ENCODE measurements at places on chromosomes 12 and 14. TPM values are rescaled to one million over a fixed set of nuclear protein-coding genes. Genes with fewer than 3 reads are reported as not detected.

DNA sequence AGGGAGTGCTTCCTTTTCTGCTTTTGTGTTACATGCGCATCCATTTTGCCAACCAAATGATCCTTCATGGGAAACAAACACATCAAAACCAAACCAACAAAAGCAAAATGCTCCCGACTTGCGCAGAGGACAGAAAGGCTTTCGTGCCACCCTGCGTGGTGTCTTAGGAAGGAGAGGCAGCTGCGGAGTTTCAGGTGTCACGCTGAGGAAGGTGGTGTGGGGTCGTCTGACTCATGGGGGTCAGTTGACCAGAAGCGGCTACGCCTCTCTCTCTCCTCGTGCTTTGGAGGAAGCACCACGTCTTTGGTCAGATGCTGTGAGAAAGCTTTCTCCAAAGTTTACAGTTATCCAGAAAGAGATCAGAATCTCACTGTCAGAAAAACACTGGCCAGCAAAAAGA is 7.9 kb downstream of the EMP1 start:
- H3K4me1 ChIP-seq, result peaks cover 97% of the 10 kb centered on the region
- H3K27ac ChIP-seq, result peak overlapping the region; percentile 97
- peaks cover 5% of the 10 kb centered on the region for H3K36me3 ChIP-seq
- peak; percentile 75 for DNase-seq

GRCh38 chr14:102805371-102805891 is 28.2 kb downstream of the TRAF3 start:
- DNase-seq, result no peak
- no peaks in the 10 kb centered on the region for H3K27me3 ChIP-seq
- H3K4me3 ChIP-seq, result no peak overlapping the region
- H3K27ac ChIP-seq, result no peak overlapping the region

- H3K4me1 ChIP-seq, result no peaks in the 10 kb centered on the region
- no peak overlapping the region for H3K27ac ChIP-seq
- H3K36me3 ChIP-seq, result no peaks in the 10 kb centered on the region
These were observed 215.7 kb downstream of the CPNE8 start for GRCh38 chr12:38689704-38690103.

DNA sequence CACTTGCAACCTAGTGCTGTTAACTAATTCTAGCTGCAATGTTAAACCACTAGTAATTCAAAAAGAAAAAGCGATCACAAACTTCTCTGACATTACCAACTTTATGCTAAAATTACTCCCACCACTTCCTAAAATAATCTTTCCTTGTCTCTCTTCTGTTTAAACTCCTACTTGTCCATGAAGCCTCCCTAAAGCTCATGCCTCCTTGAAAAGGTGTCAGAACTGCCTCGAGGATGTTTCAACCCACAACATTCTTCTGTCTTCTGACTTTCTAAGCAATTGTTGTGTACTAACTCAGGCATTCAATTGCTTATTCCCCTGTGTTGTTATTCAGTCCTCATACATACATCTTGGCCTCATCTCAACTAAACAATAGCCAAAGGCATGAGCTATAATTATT is 5.9 kb downstream of the GNPTAB start:
- no peak overlapping the region for H3K27ac ChIP-seq
- peaks cover 5% of the 10 kb centered on the region for H3K4me1 ChIP-seq
- no peak overlapping the region for H3K4me3 ChIP-seq
- no peak for DNase-seq
- no peaks in the 10 kb centered on the region for H3K27me3 ChIP-seq

The ANO2 gene
- 51.6 TPM for total RNA-seq

The PRR4 gene
- total RNA-seq, result 2.8 TPM

- H3K36me3 ChIP-seq, result no peaks in the 10 kb centered on the region
- no peak overlapping the region for H3K4me3 ChIP-seq
- H3K4me1 ChIP-seq, result peaks cover 36% of the 10 kb centered on the region
- H3K27me3 ChIP-seq, result no peaks in the 10 kb centered on the region
- peak; percentile 61 for DNase-seq
- no peak overlapping the region for H3K27ac ChIP-seq
These were observed 5.8 kb downstream of the WSB2 start for GRCh38 chr12:118055144-118055557.

The TAC3 gene
- not detected for total RNA-seq

- no peaks in the 10 kb centered on the region for H3K36me3 ChIP-seq
- DNase-seq, result no peak
- no peak overlapping the region for H3K27ac ChIP-seq
- no peaks in the 10 kb centered on the region for H3K4me1 ChIP-seq
These were observed 326.1 kb downstream of the FSCB start for GRCh38 chr14:44180975-44181374.

GRCh38 chr12:42255221-42255865 is 17.3 kb upstream of the YAF2 start:
- no peak for DNase-seq
- H3K36me3 ChIP-seq, result no peaks in the 10 kb centered on the region
- H3K27me3 ChIP-seq, result no peaks in the 10 kb centered on the region
- no peak overlapping the region for H3K4me3 ChIP-seq
- H3K27ac ChIP-seq, result no peak overlapping the region

GRCh38 chr14:73724696-73725095 is 10.5 kb upstream of the PNMA1 start:
- H3K4me3 ChIP-seq, result no peak overlapping the region
- peak overlapping the region; percentile 98 for H3K27ac ChIP-seq
- DNase-seq, result no peak
- peaks cover 46% of the 10 kb centered on the region for H3K36me3 ChIP-seq
- no peaks in the 10 kb centered on the region for H3K27me3 ChIP-seq

The ZDHHC22 gene
- 0.24 TPM for total RNA-seq

- no peak overlapping the region for H3K27ac ChIP-seq
- DNase-seq, result peak; percentile 47
- peaks cover 8% of the 10 kb centered on the region for H3K4me1 ChIP-seq
- no peak overlapping the region for H3K4me3 ChIP-seq
- H3K36me3 ChIP-seq, result peaks cover 3% of the 10 kb centered on the region
- no peaks in the 10 kb centered on the region for H3K27me3 ChIP-seq
These were observed 73.4 kb downstream of the MNAT1 start for GRCh38 chr14:60807971-60808370.

The AQP5 gene
- total RNA-seq, result 0.67 TPM

DNA sequence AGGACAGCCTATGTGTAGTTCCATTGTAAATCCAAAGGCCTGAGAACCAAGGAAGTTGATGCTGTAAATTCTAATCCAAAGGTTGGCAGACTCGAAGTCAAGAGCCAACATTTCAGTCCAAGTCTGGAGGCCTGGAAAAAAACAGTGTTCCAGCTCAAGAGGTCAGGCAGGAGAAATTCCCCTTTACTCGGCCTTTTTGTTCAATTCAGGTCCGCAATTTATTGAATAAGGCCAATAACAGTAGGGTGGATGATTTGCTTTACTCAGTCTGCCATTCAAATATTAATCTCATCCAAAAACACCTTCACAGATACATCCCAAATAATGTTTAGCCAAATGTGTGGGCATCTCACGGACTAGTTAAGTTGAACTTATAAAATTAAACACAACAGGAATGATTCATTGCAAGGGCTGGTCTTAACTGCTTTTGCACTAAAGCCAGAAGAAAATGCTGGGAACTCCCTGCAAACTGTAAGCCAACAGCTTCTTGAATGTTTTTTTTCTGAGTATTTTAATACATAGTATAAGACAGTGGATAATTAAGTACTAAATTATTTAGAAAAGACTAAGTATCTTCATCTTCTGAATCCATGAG is 197.4 kb upstream of the GARIN6 start:
- H3K4me3 ChIP-seq, result no peak overlapping the region
- H3K36me3 ChIP-seq, result no peaks in the 10 kb centered on the region
- no peak overlapping the region for H3K27ac ChIP-seq
- DNase-seq, result no peak

DNA sequence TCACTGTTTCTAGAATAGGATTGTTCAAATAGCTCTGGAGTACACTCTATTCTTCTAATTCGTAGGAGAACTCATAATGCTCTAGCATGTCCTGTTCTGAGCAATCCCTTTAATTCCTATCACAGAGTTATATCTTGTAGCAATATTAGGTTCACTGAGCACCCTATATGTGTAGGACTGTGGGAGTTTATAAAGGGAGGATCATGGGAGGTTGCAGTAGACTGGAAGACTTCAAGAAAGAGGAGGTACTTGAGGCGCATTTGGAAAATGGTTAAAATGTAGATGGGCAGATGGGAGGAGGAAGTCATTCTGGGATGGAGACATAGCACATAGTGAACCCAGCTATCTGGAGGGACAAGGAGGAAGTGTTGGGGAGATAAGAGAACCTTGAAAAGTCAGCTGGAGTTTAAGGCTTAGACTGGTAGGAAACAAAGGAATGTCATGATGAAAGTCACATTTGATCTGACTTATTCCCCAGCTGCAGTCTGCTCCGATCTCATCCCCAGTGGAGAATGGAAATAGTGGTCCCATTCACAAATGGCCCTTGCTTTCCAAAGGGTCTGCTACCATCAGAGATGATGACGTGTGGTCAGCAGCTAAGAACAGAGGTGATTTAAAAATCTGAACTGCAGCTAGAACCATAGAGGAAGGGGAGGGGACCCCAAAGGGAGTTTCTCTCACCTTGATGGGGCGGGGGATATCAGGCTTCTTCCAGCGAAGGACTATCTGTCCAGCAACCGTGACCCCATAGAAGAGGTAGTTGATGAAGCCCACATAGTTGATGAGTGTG is 10.1 kb upstream of the CEBPE start:
- no peaks in the 10 kb centered on the region for H3K27me3 ChIP-seq
- H3K4me1 ChIP-seq, result peaks cover 29% of the 10 kb centered on the region
- no peak for DNase-seq
- H3K36me3 ChIP-seq, result no peaks in the 10 kb centered on the region

DNA sequence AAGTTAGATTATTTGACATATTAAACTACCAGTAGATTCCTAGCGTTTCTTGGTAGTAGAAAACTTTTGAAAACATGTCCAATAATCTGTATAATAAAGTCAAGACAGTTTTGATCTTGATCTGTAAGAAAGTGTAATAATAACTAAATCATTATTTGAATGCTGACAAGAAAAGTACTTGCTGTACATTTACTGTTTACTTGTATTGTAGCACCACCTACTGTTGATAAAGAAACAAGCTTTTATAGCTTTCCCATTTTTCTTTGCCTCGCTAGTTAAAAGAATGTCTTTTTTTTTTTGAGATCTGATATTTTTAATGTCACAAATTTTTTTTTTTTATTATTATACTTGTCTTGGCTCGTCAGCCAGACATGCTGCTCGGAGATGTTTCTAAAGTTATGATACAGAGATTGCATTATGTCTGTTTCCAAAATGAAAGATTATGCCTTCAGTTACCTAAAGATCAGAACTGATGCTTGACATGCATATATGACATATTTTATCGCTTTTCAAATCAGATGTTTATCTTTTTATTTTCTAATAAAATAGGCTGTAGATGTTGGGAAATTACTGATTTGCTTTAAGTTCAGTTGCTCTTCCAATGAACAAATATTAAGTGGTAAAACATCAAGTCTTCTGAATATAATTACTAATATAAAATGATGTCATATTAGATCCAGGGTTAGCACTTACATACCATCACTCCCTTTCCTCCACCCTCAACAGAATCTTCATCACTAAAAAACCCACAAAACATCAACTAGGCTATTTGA is 140.5 kb downstream of the AKAP6 start:
- peak; percentile 62 for DNase-seq
- H3K4me3 ChIP-seq, result no peak overlapping the region
- H3K36me3 ChIP-seq, result no peaks in the 10 kb centered on the region
- no peak overlapping the region for H3K27ac ChIP-seq
- H3K27me3 ChIP-seq, result no peaks in the 10 kb centered on the region

The ADGRD1 gene
- total RNA-seq, result not detected

The COQ10A gene
- 14.7 TPM for total RNA-seq

The SLC22A17 gene
- total RNA-seq, result 4.6 TPM

DNA sequence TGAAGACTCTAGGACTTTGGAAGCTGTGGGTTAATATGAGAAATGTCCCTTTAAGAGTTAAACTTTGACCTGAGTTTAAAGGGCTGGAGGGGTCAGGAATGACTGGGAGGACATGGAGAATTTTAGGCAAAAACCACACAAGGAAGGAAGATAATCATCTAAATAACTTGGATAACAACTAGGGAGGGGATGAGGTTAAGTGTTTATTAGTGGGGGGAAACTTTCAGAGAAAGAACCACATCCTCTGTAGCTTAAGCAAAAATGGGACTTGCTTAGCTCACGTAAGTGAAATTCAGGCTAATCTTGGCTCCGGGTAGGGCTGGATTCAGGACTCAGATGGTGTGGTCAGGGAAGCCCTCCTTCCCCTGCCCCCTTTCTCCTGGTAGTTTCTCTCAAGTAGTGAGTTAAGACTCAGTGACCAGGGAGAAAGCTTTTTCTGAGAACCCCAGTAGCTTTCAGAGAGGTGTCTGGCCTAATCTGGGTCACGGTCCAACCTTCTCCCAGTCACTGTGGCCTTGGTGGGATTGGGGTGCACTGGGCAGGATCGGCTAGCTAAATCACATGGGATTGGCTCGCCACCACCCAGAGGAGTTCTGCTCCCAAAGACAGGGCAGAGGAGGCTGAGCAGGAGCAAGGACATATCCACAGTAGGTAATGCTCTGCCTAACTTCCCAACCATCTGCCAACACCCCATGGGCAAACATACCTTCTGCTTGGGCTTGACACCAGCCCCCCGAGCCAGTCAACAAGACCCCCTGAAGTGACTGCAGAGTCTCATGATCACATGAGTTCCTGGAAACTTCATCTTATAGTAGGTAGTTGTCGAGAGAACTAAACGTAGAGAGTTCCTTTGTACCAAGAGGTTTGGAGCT is 52.8 kb downstream of the ARF6 start:
- H3K27ac ChIP-seq, result peak overlapping the region; percentile 44
- peaks cover 26% of the 10 kb centered on the region for H3K4me1 ChIP-seq
- H3K36me3 ChIP-seq, result no peaks in the 10 kb centered on the region

The FIGNL2 gene
- total RNA-seq, result 2.5 TPM

- no peak for DNase-seq
- H3K4me1 ChIP-seq, result no peaks in the 10 kb centered on the region
- no peak overlapping the region for H3K27ac ChIP-seq
- H3K27me3 ChIP-seq, result no peaks in the 10 kb centered on the region
- no peak overlapping the region for H3K4me3 ChIP-seq
These were observed 11.1 kb downstream of the TXNRD1 start for GRCh38 chr12:104226672-104227071.

DNA sequence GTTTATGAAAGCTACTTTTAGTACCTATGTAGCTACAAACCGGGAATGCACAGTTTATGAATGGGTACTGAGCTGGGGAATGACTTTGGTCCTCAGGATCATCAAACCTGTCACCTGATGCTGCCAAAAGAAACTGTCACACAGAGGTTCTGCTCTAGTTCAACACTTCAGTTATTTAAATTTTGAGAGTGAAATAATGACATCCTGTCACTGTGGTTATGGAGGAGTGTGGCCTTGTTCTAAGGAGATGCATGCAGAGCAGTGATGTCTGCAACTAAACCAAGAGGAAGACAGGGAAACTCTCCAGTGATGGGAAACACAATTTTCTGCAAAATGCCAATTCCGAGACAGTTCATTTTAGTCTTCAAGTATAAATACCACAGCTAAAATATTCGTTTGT is 4.8 kb upstream of the AEBP2 start:
- H3K36me3 ChIP-seq, result no peaks in the 10 kb centered on the region
- DNase-seq, result no peak
- H3K27me3 ChIP-seq, result peaks cover 6% of the 10 kb centered on the region
- H3K27ac ChIP-seq, result no peak overlapping the region
- no peak overlapping the region for H3K4me3 ChIP-seq

GRCh38 chr12:116996093-116996492 is 85.3 kb downstream of the FBXW8 start:
- H3K4me1 ChIP-seq, result no peaks in the 10 kb centered on the region
- H3K27ac ChIP-seq, result no peak overlapping the region
- H3K27me3 ChIP-seq, result no peaks in the 10 kb centered on the region

GRCh38 chr12:89971880-89972279 is 263.2 kb upstream of the ATP2B1 start:
- DNase-seq, result peak; percentile 69
- no peaks in the 10 kb centered on the region for H3K4me1 ChIP-seq
- H3K4me3 ChIP-seq, result no peak overlapping the region
- H3K27me3 ChIP-seq, result no peaks in the 10 kb centered on the region

Data from endothelial cell of umbilical vein (primary cell).